ENCODE measurements at places on chromosomes 1 and 21. TPM values are rescaled to one million over a fixed set of nuclear protein-coding genes. Genes with fewer than 3 reads are reported as not detected.

NGF gene
- total RNA-seq = not detected

CFHR5 gene
- total RNA-seq = not detected

AADACL3 gene
- not detected for total RNA-seq

RHD gene
- not detected for total RNA-seq

SLC39A1 gene
- total RNA-seq = 94.3 TPM

SLC16A4 gene
- 1.5 TPM for total RNA-seq

Data from mammary microvascular endothelial cell (primary cell).